Mesenchymal stem cell (in vitro differentiated cells and primary cell): ENCODE measurements at places on chromosomes 16 and 17.
A peak's percentile ranks its signal among the peaks of the same experiment; 100 is the strongest.

DNA sequence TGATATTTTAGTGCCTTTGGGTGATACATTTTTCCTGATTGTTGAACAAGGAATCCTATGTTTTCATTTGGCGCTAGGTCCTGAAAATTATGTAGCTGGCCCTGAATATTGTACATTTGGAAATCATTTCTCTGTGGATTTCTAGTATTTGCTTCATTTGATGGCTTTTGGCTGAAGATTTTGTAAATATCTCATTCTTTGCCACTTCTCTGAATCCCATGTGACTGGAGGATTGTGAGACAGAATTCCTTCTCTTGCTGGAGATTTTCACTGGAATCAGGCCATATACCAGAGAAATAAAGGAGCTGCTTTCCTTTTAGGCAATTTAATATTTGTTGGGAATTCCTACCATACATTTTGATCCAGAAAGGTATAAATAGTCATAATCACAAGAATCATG is 8.6 kb downstream of the KRT28 start:
- DNase-seq, result no peak

- peak; percentile 98 for DNase-seq
These were observed 8.5 kb downstream of the ITGA3 start for GRCh38 chr17:50064253-50065001.

DNA sequence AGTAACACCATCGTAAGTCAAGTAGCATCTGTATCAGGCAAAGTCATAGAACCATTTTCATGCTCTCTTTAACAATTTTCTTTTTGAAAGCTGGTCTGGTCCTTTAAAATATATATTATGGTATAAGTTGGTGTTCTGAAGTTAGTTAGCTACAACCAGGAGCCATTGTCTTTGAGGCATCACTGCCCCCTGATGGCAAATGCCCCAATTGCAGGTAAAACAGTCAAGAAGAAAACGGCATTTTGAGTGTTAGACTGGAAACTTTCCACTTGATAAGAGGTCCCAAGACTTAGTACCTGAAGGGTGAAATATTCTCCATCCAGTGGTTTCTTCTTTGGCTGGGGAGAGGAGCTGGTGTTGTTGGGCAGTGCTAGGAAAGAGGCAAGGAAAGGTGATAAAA is 14.1 kb downstream of the TP53 start:
- no peak for DNase-seq

- no peak for DNase-seq
These were observed 482.8 kb downstream of the CDH13 start for GRCh38 chr16:83109490-83110125.

- DNase-seq, result peak; percentile 46
These were observed 11.1 kb downstream of the CRYBA1 start for GRCh38 chr17:29257756-29258155.

GRCh38 chr16:10114409-10114808 is 67.8 kb downstream of the GRIN2A start:
- DNase-seq, result peak; percentile 23

GRCh38 chr17:41340494-41340893 is 10.1 kb downstream of the KRT33A start:
- DNase-seq, result no peak

DNA sequence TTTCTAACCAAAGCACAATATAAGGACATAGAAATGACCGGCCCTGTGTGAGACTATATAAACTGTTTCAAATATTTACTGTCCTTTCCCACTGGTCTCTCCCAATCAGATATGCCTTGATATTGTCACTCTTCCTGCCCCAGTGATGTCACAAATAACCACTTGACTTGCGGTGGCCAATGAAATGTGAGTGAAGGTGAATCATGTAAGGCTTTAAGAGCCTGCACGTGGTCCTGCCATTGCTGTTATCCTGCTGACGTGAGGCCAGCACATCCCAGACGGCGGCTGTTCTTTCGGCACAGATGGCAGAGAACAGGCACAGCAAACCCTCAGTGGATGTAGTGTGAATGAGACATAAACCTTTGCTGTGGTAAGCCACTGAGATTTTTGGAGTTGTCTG is 5.4 kb upstream of the KLHL11 start:
- DNase-seq, result peak; percentile 43

GRCh38 chr17:63290784-63291183 is 155.3 kb downstream of the CYB561 start:
- DNase-seq, result no peak

DNA sequence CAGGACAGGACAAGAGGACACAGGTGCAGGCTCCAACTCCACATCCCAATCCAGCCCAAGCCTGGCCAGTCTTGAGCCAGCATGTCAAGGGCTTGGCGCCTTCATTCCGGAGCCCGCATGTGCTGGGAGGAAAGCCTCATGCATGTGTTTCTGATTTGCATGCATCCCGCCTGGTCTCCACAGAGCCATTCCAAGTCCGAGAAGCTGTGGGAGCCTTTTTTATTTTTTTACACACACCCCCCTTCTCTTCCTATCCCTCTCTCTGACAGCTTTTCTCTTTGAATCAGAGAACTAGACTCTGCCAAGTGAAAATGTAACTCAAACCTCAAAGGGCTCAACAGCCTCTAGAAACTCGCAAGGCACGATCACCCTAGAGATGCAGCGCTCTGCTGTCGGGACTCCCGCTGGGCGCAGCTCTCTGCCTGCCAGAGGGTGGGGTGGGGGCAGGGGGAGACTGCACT is 45.1 kb downstream of the NOG start:
- no peak for DNase-seq

GRCh38 chr16:89331371-89332109 is 114.0 kb downstream of the ZNF778 start:
- DNase-seq, result no peak

DNA sequence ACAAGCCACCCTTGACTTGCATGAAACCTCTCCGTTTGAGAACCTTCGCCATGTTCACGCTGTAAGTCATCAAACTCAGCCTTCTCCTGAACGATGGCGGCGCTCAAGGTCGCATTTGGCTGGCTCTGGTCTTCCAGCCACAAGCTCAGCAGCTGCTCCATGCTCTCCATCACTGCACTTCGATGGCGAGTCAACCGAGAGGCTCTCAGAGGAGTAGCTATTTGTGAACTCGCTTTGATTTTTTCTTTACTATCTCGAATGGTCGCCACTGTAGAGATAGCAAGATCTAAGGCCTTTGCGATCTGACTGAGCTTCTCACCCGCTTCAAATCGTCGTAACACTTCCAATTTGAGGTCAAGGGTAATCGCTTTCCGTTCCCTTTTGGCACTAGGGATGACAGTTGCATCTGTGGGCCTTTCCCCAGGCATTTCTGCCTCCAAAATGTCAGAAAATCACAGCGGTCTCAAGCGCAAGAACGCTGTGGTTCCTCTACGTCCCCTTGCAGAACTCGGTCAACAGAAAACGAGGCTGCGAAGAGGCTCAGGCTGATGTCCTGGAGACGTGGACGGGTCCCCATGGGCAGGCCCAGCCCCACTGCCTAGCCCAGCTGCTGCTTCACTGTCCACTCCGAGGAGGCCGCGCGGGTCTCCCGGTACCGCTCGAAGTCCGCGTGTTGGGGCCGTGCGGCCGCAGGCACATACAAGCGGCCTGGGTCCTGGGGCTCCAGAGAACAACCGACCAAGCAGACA is 23.1 kb downstream of the DEF8 start:
- no peak for DNase-seq

GRCh38 chr17:683499-684254 is 31.0 kb downstream of the VPS53 start:
- DNase-seq, result no peak

DNA sequence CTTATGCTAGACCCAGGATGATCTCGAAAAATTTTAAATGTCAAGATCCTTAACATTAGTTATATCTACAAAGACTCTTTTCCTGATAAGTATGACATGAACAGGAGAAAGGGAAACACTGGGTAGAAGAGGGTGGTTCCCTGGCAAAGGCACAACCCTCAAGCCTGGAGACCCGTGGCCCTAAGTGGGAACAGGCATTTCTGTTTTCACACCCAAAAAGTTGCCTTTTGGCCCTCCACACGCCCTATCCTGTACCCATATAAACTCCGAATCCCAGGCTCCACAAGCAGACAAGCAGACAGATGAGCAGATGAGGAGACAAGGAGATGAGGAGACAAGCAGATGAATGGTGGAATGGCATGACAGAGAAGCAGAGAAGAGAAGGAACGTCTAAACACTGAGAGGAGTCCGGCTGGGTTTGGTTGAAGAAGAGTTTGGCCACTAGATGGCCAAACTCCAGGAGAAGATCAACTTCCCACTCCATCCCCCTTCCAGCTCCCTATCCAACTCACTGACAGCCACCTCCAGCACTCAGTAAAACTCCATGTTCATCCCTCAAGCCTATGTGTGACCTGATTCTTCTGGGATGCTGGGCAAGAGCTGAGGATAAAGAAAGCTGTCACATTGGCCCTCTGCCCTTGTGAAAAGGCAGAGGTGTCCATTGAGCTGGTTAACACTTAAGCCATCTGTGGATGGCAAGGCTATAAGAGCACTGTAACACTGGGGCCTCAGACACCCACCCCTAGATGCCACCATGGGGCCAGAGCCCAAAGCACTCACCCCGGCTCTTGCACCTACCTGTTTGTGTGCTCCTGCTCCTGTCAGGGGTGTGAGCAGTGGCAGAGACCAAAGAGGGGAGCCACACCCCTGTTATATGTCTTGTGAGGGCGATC is 139.6 kb upstream of the FAM20A start:
- no peak for DNase-seq

DNA sequence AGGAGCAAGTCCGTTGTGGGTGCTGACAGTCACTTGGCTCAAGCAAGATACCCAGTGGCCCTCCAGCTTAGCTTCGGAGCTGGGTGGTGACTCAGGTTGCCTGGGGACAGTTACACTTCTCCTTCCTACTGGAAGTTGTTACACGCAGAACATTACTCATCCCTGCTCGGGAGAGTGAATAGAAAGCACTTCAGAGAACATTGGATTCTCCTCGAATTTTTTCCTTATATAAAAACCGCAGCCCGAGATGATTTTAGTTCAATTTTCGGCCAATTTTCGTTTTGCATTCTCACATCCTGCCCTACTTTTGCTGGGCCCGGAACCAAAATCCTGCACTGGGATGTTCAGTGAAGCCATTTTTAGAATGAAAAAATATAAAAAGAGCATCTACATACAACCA is 99.7 kb downstream of the ELAC2 start:
- no peak for DNase-seq

- no peak for DNase-seq
These were observed 9.5 kb upstream of the ZFP90 start for GRCh38 chr16:68529608-68529930.

DNA sequence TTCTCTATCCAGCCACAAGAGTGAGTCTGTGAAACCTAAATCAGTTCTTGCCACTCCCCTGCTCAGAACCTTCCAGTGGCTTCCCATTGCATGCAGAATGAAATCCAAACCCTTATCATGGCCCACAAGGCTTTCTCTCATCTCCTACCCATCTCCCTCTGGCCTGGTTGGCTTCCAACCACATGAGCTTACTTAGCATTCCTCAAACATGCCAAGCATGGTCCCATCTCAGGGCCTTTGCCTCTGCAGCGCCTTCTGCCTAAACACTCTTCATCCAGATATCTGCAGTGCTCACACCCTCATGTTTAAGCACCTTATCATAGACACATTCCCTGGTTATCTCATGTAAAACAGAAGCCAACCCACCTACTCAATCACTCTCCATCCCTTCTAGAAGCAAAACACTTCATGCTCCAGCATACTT is 15.5 kb downstream of the TK2 start:
- DNase-seq, result no peak

DNA sequence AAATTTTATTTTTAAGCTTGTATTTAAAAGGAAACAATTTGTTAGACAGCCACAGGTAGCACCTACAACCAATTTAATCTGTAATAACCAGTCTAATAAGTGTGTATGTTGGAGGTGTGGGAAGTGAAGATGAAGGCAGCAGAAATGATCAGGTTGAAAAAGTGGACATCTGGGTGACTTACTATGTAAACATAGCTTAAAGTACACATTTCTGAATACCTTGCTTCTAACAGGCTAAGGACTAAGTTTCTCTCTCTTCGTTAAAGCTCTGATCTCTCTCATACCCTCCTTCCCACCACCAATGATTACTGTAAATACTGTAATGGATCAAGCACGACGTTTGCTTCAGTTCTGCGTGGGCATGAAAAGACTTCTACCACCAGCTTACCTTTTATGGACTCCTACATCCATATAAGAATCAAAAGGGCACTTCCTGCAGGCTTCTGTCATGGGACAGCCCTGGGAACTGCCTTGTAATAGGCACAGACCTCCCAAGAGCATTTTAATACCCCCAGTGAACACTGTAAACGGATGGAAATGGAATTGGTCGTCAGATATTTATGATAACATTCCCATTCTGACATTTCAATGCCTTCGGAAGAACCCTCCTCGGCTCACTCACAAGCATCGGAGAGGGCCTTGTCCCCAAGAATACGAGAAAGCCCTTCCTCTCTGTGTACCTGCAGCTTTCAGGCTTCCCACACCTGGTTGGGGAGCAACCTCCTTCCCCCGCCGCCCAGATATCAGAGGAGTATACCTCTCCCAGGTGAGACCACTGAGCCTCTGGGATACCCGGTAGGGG is 700 bp downstream of the CCDC43 start:
- no peak for DNase-seq

DNA sequence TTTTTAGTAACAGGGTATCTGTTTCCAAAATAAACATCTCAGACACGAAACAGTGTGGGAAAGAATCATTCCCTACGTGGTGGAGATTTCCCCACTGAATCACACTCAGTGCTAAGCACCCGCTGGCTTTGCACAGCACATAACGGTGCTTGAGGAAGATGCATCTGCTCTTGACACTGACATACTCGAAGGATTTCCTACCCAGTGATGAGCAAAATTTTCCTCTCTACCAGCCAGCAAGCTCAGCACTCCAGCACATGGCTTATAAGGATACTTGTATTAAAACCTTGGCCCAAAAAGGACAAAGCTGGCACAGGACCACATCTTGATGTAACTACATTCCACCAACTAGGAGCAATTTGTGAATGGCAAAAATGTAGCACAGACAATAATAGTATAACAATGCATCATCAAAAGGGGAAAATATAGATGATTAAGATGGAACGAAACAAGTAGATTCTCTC is 59.0 kb downstream of the ANKFY1 start:
- DNase-seq, result peak; percentile 52

GRCh38 chr17:45098869-45099616 is 33.3 kb downstream of the PLCD3 start:
- peak; percentile 84 for DNase-seq

- no peak for DNase-seq
These were observed 9.5 kb upstream of the PPP1R27 start for GRCh38 chr17:81844327-81844851.

- DNase-seq, result peak; percentile 19
These were observed 686.2 kb downstream of the KCNJ2 start for GRCh38 chr17:70855401-70856054.

GRCh38 chr16:87939562-87940423 is 3.5 kb upstream of the CA5A start:
- no peak for DNase-seq

GRCh38 chr16:11632455-11632939 is 35.8 kb upstream of the SNN start:
- DNase-seq, result peak; percentile 89

- DNase-seq, result no peak
These were observed 4.5 kb upstream of the CBX8 start for GRCh38 chr17:79801156-79802038.
